Cerebellar nuclear complex (tissue), 1 donor: ENCODE measurements at places on chromosomes 2 and 18.

- no peak for DNase-seq
Measured at GRCh38 chr2:240162032-240162431, 21.6 kb upstream of the OTOS start.

GRCh38 chr18:36078751-36079529 lies 11.6 kb upstream of the RPRD1A start:
- DNase-seq: no peak

DNA sequence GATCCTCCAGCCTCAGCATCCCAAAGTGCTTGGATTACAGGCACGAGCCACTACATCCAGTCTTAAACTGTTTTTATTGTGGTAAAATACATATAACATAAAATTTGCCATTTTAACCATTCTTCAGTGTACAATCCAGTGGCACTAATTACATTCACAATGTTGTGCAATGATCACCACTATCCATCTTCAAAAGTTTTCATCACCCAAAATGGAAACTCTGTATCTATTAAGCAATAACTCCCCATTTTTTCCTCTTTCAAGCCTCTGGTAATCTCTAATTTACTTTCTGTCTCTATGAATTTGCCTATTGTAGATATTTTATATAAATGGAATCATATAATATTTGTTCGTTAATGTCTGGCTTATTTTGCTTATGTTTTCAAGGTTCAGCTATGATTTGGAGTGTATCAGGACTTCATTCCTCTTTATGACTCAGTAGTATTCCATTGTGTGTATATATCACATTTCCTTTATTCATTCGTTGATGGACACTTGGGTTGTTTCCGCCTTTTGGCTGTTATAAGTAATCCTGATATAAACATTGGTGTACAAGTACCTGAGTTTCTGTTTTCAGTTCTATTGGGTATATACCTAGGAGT lies 71.8 kb downstream of the GFPT1 start:
- no peak for DNase-seq

DNA sequence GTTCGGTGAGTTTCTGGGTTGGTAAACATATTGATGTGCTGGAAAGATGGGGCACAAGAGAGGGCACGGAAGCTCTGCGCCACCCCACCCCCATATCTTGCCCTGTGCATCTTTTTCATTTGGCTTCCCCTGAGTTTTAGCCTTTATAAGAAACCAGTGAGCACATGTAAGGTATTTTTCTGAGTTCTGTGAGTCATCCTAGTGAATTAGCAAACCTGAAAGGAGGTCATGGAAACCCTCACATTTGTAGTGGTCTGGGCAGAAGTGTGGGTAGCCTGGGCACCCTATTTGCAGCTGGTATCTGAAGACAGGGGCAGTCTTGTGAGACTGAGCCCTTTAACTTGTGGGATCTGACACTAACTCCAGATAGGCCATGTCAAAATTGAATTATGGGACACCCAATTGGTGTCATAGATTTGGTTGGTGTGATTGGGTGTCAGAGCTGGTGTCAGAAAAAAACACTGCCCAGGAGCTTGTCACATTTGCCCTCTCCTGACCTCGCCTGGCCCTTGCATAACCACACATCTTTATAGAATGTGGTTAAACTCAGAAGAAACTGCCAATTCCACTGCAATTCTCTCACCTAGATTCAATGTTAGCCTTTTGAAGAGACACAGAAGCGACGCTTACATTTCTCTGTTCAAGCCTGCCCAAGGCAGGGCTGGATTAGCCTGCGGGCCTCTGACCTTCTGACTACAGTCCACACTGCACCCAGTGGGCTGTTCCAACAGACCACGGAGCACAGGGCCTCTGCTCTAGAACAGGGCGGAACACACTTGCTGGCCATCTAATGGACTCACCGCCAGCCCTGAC lies 12.0 kb upstream of the GALM start:
- DNase-seq: no peak

DNA sequence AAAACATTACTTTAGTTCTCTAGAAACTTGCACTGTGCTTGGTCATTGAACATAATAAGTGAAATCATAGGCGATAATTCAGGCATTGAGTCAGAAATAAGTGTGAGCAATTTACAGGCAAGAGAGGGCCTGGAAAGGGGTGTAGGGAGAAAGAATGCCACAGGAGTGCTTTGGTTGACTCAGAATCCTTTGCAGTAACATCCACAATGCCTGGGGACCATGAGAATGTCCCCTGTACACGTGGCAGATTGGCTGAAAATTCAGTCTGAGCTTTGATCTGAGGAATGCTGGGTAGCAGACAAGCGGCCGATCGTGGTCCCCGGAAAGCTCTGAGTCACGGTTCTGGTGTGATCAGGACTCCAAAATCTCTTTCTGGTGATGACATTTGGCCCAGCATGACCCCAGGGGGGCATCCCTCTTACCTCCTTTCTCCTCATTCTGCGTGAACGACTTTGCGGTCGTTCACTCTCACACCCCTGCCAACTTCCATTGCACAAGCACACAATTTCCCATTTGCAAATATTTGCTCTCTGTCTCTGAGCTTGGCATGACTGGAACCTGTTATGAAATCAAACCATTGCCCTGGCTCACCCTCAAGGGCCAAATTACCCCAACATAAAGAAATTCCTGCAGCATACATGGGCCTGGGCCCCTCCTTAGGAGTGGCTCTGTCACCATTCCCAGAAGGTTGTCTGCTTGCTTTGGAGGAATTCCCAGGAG lies 305.0 kb upstream of the EPAS1 start:
- DNase-seq: no peak

DNA sequence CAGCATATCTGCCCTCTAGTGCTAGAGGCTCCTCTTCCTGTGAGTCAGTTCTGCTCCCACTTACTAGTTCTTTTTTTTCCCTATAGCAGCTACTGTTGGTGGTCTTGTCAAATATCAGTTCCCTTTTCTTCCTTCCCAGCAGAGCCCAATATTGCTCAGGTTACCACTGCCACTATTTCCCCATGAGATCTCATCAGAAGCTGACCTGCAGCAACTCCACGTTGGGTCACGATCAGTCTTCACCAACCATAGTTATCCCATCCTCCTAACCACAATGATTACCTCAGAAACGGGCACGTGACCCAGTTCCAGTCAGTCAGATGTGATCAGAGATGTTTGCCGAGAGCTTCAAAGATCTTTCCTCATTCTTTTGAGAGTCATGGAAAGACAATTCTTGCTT lies 59.7 kb upstream of the CAPN13 start:
- no peak for DNase-seq

DNA sequence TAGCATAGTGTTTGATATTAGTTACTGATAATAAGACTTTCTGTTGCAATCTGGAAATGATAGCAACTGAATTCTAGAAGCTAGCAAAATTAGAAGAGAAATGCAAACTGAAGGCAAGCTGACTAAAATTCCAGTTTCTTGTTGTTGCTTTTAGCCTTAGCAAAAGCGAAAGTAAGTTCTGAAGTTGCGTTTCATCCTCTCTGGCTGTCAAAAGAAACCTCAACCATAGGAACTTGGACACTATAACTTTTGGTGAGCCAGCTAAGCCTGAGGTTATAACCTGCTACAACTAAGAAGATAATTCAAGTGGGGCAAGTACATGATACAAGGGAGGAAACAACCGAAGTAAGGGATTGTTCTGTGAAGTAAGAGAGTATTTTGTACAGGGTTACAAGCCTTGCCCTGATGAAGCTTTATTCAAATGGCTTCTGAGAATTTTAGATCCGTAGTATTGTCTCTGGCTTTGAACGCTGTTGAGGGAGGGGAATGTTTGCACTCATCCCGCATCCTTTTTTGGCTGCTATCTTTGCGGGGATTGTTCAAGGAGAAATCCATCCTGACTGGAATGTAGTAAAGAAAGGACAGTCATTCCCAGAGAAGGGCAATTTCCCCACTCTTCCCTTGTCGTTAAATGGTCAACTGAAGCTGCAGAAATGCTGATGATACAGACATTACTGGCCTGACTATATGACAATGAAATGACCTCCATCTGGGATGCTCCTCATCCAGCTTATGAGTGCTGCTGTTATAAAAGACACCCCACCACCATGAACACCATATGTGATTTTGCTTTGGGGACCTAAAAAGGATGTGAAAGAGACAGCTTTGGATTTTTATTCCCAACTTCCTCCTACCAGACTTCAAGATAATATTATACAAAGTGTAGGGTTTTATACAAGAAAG lies 7.0 kb upstream of the TMX3 start:
- no peak for DNase-seq

- no peak for DNase-seq
Measured at GRCh38 chr2:118654945-118655344, 192.5 kb downstream of the EN1 start.

- DNase-seq: no peak
Measured at GRCh38 chr2:214604861-214605260, 194.0 kb downstream of the VWC2L start.

GRCh38 chr18:52499016-52499415 lies 159.0 kb downstream of the DCC start:
- DNase-seq: no peak

DNA sequence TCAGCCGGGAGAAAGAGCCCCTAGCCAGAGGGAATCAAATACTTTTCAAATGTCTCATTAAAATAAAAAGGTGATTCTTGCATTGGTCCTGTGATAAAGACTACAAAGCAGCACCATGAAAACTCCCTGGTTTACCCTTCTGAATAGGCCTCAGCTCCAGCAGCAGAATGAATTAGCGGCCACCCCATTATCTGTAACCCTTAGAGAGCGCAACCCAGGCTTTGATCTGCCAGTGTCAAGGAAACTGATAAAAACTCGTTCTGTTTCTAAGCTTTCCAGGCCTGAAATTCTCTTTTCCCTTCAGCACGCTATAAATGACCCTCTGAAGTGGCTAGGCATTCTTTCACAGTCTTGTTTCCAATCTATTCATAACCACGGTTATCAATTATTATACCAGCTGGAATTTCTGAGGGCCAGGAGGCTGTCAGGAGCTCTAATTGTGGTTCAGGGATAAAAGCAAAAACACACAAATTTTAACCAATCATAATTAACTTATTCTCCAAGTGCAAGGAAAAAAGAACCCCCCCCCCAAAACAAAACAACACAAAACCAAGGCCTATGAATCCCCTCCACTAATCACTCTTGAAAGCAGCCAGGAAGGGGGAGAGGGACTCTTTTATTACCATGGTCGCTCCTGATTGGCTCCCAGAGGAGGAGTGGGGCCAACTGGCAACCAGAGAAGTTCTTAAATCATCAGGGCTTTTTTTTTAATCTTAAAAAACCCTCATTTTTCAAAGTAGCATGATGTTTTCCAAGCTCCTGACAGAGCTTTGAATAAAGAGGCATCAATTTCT lies 258.9 kb downstream of the CYRIA start:
- no peak for DNase-seq

- no peak for DNase-seq
Measured at GRCh38 chr18:78666666-78667335, 312.8 kb upstream of the SALL3 start.

- DNase-seq: no peak
Measured at GRCh38 chr2:80830891-80831290, 526.3 kb upstream of the LRRTM1 start.

- DNase-seq: no peak
Measured at GRCh38 chr2:136395582-136395981, 277.6 kb upstream of the CXCR4 start.

GRCh38 chr2:128537646-128538045 lies 219.0 kb upstream of the HS6ST1 start:
- no peak for DNase-seq

DNA sequence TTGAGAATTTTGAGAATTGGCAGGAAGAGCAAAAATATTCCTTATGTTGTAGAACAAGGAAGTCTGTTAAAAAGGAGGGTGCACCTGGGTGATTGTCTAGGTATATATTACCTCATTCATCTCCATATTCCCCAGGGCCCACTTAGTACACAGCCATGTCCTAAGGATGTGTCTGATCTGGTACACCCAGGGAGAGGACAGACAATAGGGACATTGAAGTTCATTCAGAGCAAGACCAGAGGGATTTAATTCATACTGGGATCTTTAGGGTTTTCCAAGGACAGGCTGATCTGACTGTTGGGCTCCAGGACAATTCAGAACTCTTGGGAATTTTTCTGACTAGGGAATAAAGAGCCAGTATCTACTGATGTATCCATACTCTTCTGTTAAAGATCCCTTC lies 112.1 kb downstream of the PHLPP1 start:
- DNase-seq: no peak

- no peak for DNase-seq
Measured at GRCh38 chr2:204451766-204452165, 93.5 kb upstream of the PARD3B start.

DNA sequence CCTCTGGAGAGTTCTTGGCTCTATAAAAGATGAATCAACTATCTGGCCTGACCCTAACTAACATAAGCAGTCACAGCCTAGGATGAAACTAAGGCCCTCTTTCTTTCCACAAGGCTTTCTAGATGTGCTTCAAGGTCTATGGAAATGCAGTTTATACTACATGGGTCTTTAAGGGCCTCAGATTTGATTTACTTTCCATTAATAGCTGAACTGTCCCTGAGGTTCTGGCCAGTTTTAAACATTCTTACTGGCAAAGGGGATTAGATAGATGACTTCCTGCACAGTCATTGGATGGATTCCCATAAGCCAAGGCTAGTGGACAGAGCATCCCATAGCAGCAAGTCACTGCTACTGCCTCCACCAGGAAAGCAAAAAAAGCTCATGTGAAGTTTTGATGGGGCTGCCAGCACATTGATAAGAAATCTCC lies 38.1 kb upstream of the LCLAT1 start:
- DNase-seq: no peak

GRCh38 chr2:3483227-3483985 lies 35.9 kb downstream of the ADI1 start:
- no peak for DNase-seq

DNA sequence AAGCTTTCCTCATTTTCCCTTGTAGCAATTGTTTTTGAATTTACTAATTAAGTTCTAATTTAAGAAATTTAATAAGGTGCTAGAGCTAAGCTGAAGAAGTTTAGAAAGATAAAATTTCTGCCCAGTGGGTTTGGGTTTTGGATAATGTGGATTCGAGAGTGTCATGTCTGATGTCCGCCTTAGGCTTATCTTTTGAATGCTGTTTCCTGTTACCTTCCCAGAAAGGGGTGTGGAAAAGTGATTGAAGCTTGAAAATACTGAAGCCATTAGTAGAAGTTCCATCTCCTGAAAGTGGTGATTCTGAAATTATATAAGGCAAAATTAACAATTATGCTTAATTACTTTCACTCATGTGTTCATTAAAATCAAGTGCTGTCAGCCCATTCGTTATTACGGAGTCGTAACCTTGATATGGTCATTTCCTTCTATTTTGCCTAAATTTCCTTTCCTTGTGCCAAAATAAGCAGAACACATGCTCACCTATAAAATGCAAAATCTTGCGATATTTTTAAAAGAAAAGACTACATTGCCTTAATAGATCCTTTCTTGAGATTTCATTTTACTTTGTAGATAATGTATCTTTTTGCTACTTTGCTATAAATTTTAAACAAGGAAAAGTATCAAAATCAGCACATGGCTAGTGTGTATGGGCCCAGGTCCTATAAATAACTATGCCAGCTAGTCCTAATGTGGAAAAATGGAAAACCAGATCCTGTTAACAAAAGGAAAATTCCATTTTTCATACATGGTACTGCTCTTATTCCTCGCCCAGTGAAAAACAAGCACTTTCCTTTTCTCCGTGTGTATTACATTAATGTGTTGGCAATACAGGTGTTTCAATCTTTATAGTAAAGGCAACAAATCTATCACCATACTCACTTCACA lies 97.3 kb downstream of the ICOS start:
- no peak for DNase-seq

- no peak for DNase-seq
Measured at GRCh38 chr2:28338046-28338817, 54.4 kb upstream of the FOSL2 start.

GRCh38 chr18:55998801-55999385 lies 410.9 kb upstream of the TCF4 start:
- no peak for DNase-seq
